ENCODE measurements at places on chromosomes 6 and 20.

- no peak for DNase-seq
Observed at GRCh38 chr20:56163806-56164205, 84.7 kb upstream of the MC3R start.

- DNase-seq = peak; percentile 12
Observed at GRCh38 chr6:50791900-50792508, 26.7 kb upstream of the TFAP2B start.

GRCh38 chr6:149026530-149026942 lies 279.7 kb downstream of the UST start:
- DNase-seq = peak; percentile 71

DNA sequence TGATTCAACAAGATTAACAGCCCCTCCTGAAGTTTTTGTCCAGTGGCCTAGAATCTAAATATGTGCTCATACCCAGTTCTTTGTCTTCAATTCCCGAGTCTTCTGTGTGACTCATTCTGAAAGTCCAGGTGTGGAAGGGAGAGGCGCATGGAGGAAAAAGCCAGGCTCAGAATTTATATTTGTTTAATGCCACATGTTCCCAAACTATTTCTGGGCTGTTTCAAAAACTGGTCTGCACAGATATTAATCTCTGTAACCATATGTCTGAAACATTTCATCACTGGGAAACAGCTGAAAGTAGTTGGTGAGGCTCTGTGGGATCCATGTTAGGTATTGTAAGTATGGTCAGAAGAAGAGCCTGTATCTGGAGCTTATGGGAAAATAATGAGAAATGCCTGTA lies 266.0 kb downstream of the PAX1 start:
- peak; percentile 19 for DNase-seq

- DNase-seq = no peak
Observed at GRCh38 chr20:62366370-62367135, 559 bp downstream of the LAMA5 start.

DNA sequence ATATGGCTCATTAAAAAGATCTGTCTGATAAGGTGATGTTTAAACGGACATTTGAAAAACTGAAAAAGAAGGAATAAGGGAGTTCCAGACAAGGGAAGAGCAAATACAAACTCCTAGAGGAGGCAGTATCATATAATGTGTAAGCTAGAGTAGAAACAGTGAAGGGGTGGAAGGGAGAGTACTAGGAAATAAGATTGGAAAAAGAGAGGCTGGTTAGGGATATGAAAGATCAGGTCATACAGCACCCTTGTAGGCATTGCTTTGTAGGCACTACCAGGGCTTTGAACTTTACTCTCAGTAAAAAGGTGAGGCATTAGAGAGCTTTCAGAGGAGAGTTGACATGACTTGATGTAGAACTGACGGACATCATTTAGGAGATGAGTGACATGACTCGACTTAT lies 85.7 kb downstream of the MLIP start:
- no peak for DNase-seq

DNA sequence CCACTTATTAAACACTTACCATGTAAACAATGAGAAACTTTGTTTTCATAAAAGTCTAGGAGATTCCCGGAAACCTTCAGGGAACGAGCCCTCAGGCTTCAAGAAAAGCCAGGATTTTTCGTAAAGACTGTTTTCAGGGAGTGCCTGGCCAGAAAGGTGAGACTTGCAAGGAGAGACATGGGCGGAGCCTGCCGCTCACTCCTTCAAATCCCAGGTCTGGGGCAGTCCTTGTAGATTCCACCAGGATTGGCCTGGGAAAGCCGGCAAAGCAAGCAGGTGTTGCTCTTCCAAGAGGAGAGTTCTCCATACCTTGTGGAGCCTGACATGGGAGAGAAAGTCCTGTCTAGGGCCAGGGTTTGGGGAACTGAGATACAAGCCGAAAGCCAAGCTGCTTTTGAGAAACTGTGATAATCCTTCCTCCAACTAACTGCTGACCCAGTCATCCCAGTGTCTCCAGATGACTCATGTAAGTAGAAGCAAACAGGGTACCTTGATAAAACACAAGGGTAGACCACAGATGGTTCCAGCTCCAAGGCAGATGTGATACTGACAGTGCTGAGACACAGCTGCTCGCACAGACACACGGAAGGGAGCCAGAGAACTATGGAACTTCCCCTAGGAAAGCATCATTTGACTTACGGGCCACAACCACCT lies 69.4 kb upstream of the NAA20 start:
- peak; percentile 46 for DNase-seq

GRCh38 chr20:4875578-4876067 lies 125.7 kb downstream of the SLC23A2 start:
- no peak for DNase-seq

DNA sequence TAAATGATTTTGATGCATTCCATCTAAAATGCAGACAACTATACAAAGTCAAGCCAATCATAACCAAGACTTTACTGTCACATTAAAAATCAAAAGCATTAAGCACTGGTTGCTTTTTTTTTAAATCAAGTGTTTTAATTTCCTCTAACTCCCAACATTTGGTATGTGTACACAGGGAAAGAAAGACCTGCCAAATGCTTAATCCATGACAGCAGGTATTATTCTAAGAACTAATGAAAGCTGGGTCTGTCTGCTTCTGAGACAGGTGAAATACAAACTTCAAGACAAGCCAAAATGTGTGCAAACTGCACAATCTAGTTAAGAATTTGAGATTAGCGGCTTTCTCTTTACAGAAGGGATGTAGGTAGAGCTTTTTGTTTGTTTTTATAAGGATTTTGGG lies 126.1 kb downstream of the GMDS start:
- no peak for DNase-seq

DNA sequence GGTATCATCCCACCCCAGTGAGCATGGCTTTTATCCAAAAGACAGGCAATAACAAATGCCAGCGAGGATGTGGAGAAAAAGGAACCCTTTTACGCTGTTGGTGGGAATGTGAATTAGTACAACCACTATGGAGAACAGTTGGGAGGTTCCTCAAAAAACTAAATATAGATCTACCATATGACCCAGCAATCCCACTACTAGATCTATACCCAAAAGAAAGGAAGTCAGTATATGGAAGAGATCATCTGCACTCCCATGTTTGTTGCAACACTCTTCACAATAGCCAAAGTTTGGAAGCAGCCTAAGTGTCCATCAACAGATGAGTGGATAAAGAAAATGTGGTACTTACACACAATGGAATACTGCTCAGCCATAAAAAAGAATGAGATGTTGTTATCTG lies 5.9 kb upstream of the KIAA1755 start:
- no peak for DNase-seq

GRCh38 chr6:8075704-8076103 lies 11.5 kb upstream of the BLOC1S5 start:
- no peak for DNase-seq

DNA sequence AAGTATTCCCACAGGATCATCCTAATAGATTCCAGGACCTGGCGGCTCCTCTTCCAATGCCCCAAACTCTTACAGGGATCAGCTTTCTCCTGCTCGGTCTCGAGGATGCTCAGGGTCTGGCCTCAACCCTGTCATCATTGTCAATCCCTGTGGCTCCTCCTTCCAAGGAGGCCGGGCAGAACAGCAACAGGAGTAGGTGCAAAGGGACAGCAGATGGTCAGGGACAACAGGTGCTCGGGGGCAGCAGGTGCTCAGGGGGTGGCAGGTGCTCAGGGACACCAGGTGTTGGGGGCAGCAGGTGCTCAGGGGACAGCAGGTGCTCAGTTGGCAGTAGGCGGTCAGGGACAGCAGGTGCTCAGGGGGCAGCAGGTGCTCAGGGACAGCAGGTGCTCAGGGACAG lies 84.8 kb downstream of the TTLL2 start:
- DNase-seq = no peak

GRCh38 chr20:25042531-25043498 lies 15.1 kb downstream of the ACSS1 start:
- no peak for DNase-seq

GRCh38 chr6:159577564-159577963 lies 115.5 kb downstream of the SOD2 start:
- DNase-seq = no peak

DNA sequence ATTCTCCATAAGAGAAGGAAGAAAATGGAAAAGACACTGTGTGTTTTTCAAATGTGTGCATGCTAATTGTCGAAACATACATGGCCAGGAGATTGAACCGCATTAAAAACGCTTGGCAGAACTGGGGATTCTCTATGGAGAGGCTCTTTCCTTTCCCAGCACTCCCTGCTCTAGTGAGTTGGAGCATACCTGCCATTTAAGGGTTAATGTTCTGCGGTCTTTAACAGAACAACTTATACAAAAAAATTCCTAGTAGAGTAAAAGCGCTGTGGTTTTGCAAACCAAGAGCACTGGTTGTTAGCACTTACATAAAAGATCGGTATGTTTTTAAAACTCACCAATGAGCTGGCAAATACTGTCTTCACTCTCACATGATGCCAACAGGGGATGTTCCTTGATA lies 1.5 kb downstream of the TAGAP start:
- no peak for DNase-seq

GRCh38 chr20:16488086-16488485 lies 85.2 kb downstream of the KIF16B start:
- DNase-seq = no peak

GRCh38 chr20:37903317-37904007 lies 535 bp downstream of the VSTM2L start:
- DNase-seq = no peak

DNA sequence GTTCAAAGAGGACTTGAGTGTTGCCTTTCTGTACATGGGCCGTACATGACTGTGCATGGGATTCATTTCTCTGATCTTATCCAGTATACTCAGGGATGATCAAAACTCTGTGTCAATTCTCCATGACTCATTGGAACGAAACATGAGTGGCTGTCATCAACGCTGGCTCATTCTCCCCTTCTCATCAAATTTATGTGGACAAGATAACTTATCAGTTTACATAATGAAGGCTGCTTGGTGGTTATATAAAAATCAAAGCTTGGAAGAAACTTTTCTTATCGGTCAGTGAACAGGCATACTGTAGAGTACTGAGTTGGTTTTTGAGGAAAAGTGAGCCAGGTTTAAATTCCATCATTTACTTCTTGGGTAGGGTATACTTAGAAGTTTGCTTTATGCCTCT lies 24.9 kb downstream of the CRISP1 start:
- DNase-seq = no peak

DNA sequence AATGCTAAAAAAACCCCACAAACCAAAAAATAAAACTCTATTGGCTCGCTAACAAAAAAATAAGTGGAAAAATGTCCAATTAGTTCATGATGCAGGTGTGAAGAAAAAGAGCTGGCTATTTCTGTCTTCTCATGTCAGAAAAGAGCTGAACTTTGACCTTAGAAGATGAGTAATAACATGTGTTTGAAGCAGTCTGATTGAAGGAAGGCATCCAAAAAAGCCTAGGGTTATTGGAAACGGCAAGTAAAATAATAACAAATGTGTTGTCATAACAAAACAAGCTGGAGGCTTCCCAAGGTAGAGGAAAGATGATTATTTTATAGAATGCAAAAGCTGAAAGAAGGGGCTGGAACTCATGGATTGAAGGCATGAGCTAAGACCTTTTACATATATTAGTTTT lies 94.4 kb upstream of the FAM184A start:
- DNase-seq = no peak

GRCh38 chr6:83071023-83071422 lies 3.6 kb downstream of the DOP1A start:
- DNase-seq = no peak

DNA sequence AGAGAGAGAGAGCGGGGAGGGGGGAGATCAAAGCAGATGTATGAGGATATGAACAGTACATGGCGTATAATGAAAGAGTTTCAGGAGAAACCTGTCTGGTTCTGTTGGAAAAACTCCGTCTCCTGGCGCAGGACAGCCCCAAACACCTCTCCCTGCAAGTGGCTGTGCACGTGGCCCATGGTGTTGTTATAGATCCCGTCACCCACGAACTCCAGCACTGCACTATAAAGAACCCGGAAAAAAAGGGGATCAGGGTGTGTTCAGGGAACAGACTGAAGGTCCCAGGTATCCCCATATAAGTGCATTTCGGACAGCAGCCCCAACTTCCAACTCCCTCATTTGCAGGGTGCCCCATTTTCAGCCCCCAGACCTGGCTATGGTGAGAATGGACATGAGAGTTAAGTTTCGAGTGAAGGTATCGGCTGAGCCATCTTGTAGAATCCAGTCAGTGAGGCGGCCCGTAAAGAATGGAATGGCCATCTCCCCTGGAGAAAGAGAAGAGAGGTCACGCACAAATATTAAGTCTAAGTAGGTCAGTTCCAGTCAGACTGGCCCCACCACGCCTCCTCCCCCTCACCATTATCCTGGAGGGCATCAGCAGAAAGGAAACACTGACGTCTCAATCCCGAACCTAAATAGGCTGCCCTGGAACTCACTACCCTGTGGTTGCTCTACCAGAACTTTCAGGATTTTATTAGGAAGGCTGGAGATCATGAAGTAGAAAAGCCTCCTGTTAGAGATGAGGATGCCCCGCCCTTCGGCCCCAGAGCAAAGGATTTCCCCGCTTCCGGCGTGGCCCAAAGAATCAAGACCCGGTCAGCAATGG lies 1.3 kb downstream of the TAP1 start:
- no peak for DNase-seq

DNA sequence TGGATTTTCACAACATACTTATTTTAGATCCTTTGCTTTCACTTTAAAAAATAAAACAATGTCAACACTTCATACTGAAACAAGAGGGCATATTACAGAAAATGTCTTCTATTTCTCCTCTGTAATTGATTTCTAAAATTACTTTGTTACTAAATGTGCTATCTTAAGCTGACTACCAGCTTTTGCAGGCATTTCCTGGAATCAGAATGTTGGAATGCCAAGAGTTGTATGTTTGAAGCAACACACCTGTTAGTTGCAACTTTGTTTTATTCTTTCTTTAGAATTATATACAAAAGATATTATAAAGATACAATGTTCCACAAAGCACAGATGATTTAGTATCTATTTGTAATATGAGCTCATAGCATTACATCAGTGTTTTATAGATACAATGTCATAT lies 62.5 kb upstream of the TMEM170B start:
- DNase-seq = no peak

- DNase-seq = no peak
Observed at GRCh38 chr20:22825546-22825945, 209.6 kb upstream of the SSTR4 start.

GRCh38 chr6:169981969-169982368 lies 230.5 kb downstream of the ERMARD start:
- DNase-seq = no peak

GRCh38 chr6:2773449-2773848 lies 8.3 kb downstream of the WRNIP1 start:
- no peak for DNase-seq

Data from fibroblast of skin of left quadriceps (primary cell).